ENCODE measurements at places on chromosomes 5 and 9.

DNA sequence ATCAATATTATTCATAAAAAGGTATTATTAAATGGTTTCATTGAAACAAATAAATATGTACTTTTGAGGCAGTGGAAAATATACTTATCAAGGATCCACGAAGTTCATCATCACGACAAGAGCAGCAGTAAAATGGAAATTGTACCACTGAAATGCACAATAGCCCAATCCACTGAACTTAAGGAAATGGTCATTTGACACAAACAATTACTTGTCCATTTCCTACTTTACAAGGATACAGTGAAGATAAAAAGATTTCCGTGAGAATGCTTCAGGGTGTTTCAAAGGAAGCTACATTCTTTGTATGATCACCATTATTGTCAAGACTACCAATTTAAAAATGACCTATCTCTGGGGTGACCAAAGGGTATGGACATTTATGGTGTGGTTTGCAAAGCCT, 210.3 kb downstream of the SYK start:
- DNase-seq: no peak

- DNase-seq: no peak
Observed at GRCh38 chr9:96027251-96028131, 152.0 kb downstream of the ERCC6L2 start.

DNA sequence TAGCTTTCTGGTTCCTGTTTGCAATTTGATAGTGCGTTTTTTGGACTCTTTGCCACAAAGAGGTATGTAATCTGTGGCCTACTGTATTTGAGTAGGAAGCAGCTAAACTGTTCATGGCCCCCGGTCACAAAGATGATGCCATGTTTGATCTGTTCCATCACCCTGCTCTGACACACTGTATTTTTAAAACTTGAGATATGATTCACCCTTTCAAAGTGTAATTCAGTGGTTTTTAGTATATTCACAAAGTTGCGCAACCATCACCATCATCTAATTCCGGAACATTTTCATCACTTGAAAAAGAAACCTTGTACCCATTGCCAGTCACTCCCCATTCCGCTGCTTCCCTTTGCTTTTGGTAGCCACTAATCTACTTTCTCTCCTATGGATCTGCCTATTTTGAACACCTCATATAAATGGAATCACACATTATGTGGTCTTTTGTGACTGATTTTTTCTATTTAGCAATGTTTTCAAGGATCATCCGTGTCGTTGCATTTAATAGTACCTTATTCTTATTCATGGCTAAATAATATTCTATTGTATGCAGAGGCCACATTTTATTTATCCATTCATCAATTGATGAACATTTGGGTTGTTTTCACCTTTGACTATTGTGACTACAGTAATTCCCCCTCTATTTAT, 141.6 kb downstream of the NR3C1 start:
- DNase-seq: no peak

GRCh38 chr9:130984521-130984920, 24.5 kb upstream of the LAMC3 start:
- DNase-seq: no peak

DNA sequence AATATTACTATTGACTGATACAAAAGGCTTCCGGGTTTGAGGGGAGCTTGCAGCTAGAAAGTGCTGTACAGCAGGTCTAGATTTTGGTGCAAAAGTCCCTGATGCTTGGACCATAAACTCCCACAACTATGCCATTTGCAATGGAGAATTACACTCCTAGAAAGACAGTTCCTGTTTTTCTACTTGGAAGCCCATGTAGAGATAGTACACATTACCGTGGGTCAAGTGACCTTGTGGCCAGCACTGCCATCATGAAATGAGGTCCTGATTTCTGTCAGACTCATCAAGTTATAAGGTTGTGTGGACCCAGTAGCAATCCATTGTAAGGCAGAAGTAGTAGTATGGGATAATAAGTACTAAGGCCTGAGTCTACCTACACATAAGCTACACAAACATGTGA, 42.8 kb upstream of the TNFSF8 start:
- DNase-seq: no peak

DNA sequence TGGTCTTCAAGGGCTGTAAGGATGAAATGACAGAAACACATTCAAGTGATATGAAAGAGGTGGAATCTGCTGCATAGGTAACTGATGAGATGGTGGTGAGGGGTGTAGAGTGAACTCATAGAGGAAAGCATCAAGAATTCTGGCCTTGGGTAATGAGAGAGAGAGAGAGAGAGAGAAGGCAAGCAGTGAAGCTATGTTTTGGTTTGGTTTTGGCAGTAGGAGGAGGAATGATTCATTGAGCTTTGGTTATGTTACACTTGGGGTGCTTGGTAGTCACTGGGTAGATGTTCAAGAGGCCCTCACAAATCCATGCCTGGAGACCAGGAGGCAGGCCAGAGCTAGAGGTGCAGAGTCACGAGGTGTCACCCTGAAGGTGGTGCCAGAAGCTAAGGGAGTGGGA, 89.5 kb downstream of the EGFLAM start:
- no peak for DNase-seq

GRCh38 chr5:89397096-89397495, 514.1 kb upstream of the MEF2C start:
- DNase-seq: no peak

DNA sequence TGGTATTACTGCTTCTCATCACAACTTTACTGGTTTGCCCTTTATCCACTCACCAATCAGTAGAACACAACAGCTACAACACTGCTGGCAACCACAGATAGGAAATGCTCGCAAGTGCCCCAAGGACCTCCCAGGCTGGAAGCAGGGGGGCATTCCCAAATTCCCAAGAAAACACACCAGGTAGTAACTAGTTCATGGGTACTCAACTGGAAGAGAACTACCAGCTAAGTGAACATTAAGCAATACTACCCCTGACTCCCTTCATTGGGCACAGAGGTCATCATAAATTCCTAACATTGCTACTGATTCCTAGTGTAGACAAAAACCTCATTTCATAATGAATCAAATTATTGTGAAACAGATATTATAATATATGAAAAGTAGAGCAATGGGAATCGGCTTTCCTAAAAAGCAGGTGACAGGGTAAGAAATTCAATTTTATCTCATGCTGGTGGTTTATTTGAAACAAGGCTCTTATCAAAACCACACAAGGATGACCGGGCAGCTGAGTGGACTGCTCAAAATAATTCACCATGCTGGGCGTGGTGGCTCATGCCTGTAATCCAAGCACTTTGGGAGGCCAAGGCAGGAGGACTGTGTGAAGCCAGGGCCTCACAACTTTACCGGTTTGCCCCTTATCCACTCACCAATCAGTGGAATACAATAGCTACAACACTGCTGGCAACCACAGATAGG, 81.6 kb downstream of the TLE1 start:
- DNase-seq: no peak

DNA sequence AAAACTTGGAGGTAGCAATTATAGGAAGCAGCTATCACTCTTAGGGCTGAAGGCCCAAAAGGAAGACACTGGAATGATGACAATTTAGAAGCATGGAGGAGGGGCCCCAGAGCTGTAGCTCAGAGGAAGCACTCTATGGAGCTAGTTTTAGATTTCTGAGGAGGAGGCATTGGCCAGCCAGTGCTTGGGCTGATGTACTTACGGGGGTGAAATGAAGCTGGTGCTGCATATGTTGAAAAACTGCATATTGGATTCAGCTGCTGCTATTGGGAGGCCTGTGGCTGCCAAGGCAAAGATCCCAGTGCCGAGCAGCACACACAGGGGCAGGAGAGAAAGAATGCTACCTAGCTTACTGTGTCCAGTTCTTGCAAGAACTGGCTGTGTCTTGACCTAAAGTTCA, 53.9 kb upstream of the HMHB1 start:
- DNase-seq: no peak

DNA sequence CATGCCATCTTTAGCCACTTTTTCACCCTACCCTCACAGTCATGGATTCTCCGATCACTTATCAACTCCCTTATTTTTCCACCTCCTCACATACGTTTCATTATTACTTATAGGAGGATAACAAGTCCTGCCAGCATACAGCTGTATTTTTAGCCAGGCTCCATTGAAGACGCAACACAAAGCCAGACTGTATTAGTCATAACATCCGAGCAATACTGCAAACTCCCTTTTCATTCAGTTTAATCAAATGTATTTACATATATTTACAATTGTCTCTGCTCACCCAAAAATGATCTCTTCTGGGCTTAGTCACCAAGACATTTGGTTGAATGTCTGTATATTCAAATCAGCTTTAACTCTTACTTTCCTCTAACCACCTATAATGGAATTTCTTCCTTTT, 126.4 kb upstream of the PRLR start:
- DNase-seq: no peak

GRCh38 chr5:176542135-176542595, 5.0 kb upstream of the RNF44 start:
- DNase-seq: peak; percentile 57

- DNase-seq: no peak
Observed at GRCh38 chr9:82419696-82420486, 431.3 kb downstream of the SPATA31D1 start.

GRCh38 chr9:89835666-89836065, 230.9 kb downstream of the GADD45G start:
- no peak for DNase-seq

DNA sequence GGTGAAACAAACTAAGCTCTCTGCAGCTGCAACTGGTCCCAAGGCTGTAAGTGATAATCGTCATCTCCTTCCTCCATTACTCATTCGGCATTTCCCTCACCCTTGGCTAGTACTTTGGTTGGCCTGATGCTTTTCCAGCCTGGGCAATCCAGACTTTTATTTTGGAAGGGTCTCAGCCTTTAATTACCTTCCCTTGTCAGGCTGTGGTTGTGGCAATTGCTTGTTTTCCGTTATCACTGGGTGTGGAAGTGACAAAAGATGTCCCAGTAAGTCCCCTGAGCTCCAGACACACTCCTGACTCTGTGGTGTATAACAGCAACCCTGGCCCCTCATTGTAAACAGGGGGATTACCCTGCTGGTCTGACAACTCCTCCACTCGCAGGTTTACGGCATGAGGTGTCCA, 6.3 kb upstream of the FAF2 start:
- DNase-seq: no peak

- DNase-seq: no peak
Observed at GRCh38 chr9:20315677-20316076, 306.6 kb downstream of the MLLT3 start.

- DNase-seq: no peak
Observed at GRCh38 chr5:31481531-31482165, 50.2 kb downstream of the DROSHA start.

DNA sequence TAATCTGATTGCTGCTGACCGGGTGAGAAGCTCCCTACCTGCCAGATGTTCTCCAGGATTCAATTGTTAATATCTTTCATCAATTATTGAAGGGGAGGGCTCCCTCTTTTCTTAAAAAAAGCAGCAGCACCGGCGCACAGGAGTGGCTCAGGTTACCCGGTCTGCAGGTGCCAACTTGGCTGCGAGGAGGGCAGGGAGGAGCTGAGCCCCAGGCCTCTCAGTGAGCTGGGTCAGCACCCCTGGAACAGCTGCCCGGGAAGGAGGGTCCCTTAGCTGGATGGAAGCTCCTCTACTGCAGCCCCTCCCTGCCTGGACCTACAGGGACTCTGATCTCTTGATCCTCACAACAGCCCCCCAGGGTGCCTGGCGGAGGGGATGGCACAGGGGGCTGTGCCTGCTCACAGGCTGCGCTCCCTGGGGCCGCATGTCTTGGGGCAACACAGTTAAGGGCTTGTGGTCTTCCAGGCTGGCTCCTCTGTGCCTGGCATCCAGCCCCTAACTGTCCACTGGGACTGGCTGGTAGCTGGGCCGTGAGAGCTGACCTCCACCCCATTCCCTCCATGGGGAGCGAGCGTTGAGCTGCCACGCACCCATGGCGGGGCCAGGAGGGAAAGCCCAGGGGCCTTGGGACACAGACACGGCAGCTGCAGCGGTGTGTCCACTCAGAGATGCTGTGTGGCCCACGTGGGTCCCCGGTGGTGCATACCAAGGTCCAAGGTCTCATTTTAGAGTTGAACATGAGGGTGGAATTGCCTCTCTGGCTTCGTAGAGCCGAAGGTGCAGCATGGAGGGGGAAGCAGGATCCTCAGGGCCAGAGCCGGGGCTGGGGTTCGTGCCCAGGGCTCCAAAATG, 28.6 kb upstream of the TMEM250 start:
- no peak for DNase-seq

DNA sequence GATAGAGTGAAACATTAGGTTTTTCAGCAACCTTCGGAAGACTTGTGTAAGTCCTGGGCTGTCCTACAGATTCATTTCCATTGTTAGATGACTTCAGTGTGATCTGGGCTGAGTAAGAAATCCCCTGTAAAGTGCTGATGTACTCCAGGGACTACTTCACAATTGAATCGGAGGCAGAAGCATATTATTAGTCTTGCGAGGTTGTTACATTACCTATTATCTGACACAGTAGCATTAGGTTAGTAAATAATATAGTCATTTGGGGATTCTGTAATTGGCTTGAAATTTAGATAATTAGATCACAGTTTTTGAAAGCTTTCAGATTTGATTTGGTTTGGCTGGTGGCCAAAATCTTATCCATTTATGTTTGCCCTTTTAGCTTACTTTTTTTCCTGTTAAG, 62.4 kb downstream of the DMRT1 start:
- no peak for DNase-seq

DNA sequence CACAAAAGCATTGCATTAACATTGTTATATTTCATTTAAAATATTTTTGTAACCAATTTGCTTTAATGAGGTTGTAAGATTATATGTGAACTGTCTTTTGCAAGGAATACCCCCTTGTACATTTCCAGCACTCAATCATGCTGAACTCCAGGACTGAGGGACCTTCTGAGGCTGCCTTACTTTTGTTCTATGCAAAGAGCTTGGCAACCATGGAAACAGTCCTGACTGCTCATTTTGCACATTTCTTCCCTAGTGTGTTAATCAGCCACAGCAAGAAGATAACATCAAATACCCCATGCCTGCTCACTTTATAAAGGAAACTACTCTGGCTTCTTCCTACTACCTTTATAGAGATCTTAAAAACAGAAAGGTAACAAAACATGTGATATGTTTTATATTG, 355.6 kb upstream of the IZUMO3 start:
- no peak for DNase-seq

- DNase-seq: no peak
Observed at GRCh38 chr5:160269017-160269416, 39.7 kb downstream of the FABP6 start.

DNA sequence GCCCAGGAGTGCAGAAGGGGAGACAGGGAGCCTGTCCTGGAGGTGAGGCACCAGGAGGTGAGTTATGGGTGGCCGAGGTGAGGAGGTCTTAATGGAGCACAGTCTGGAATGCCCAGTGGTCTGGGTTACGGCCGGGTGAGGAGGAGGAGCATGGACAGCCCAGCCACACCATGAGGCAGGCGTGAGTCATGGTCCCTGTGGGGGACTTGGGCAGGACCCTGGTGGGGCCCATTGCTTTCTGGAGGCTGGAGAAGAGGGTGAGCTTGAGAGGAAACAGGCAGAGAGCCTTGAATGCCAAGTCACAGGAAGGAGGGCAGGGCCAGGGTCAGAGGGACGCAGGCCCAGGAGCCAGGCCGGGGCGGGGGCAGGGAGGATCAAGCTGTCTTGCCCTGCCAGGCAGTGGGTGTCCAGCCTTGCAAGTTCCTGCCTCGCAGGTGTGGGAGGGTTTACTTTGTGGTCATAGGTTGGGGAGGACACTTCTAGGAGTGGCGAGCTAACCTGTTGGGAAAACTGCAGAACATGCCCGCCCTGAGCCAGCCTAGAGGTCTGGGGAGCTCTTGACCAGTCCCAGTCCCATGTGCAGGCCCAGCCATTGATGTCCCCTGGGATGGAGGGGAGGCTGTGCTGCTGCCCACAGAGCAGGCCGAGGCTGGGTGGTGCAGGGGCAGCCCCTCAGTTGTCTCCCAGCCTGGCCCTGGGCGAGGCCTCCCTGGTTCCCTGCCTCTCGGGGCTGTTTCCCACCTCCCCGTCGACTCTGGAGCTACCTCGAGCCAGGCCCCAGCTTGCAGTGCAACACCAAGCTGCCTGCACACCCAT, 2.8 kb downstream of the CACNA1B start:
- no peak for DNase-seq

- DNase-seq: no peak
Observed at GRCh38 chr9:92508018-92508820, 25.9 kb upstream of the ASPN start.

Data from stimulated activated CD4-positive, alpha-beta T cell treated with anti-CD3 and anti-CD28 coated beads, Interleukin-15, amount 100 ng/mL, for 1 hour (primary cell).